ENCODE measurements at places on chromosomes 6 and 20. TPM values are rescaled to one million over a fixed set of nuclear protein-coding genes. Genes with fewer than 3 reads are reported as not detected.

DNA sequence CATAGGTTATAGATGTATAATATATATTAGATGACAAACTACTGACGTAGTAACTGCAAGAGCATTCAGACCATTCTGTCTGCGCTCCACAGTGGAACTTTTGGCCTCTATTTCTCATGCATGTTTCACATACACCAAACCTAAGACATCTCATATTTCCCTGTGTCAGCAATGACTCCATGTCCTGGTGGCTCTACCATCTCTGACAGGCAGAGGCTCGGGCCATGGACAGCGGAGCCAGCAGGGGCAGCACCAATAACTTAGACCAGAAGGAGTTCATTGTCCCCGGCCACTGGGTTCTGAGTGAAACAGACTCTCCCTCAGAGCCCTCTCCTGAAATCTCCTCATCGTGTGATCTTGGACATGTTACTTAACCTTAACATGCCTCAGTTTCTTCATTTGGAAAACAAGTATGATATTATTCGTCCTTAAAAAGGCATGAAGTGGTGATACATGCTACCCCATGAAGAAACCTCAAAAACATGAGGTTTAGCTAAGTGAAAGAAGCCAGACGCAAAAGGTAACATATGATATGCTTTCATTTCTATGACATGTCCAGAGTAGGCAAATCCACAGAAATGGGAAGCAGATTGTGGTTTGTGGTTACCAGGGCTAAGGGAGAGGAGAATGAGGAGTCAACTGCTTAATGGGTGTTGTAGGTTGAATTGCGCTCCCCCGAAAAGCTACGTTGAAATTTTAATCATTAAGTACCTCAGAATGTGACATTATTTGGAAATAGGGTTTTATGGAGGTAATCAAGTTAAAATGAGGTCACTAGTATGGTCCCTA is 564.0 kb upstream of the JARID2 start:
- no peak for DNase-seq

- DNase-seq = no peak
Measured at GRCh38 chr6:13338038-13338437, 9.7 kb upstream of the TBC1D7 start.

DNA sequence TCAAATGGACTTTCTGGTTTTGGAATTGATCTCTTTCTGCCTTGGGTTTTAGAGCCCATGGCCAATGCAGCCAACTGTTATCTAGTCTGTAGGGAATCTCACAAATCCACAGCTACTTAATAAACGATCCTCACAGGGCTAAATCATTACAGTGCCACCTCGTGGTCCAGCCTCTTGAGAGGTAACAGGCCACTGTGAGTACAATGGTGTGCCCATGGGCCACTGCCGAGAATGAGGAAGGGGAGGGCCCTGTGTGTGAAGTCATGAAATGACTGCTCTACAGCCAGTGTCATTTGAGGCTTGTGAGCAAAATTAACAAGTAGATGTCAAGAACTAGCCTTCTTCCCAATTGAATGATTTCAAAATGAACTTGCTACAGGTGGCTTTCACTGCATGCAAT is 54.3 kb upstream of the GMPR start:
- DNase-seq = no peak

DNA sequence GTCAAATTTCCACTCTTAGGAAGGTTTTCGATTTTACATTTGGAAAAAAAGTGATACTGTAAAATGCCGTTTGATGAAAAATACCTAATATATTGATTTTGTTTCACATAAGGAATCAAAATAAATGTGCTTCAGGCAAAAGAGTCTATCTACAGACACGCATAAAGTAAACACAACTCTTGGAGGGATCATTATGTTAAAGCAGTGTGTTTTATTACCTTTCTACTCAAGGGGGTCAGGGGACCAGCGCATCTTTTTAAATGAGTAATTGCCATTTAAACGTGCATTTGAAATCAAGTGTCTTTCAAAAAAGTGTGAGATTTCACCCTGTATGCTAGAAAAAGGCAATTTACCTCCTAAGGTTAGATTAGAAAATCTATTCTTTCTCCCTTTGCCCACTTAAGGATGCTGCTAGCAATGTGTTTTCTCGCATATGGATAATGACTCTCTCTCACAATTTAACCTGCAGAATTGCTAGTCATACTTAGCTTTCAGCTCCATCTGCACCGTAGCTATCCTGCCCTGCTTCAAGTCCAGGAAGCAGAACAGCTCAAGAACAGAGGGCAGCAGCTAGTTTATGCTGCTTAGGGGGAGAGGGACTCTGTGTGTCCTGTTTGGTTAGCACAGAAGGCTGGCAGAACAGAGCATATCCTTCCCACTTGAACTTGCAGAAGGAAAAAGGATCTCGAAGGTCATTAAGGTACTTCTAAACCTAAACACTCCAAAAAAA is 35.0 kb downstream of the NKAIN2 start:
- no peak for DNase-seq

- DNase-seq = no peak
Measured at GRCh38 chr20:9884061-9884460, 45.2 kb upstream of the PAK5 start.

- no peak for DNase-seq
Measured at GRCh38 chr6:46979206-46979605, 57.5 kb upstream of the ADGRF5 start.

Gene FAM162B
- 2.8 TPM for total RNA-seq

- DNase-seq = no peak
Measured at GRCh38 chr6:43378631-43379030, 9.2 kb upstream of the ZNF318 start.

Gene TREML1
- total RNA-seq = not detected

Gene WDR27
- 5.4 TPM for total RNA-seq

Gene ZC3H12D
- 0.20 TPM for total RNA-seq

All from psoas muscle (tissue), 8 donors.